ENCODE measurements at places on chromosomes 1 and 21.

- DNase-seq: no peak
Observed at GRCh38 chr21:45824546-45825215, 156.9 kb upstream of the COL6A1 start.

- DNase-seq: no peak
Observed at GRCh38 chr1:108080448-108080847, 115.5 kb upstream of the VAV3 start.

GRCh38 chr1:55172687-55173086 is 42.5 kb downstream of the USP24 start:
- DNase-seq: no peak

GRCh38 chr1:155794605-155795245 is 62.3 kb downstream of the GON4L start:
- no peak for DNase-seq

- no peak for DNase-seq
Observed at GRCh38 chr1:116697548-116698243, 30.2 kb upstream of the IGSF3 start.

- DNase-seq: no peak
Observed at GRCh38 chr1:15246960-15247614, at the start of gene FHAD1. FHAD1 (plus strand) TSS chr1:15247223; CDS start chr1:15251785, 4,562 bp downstream.

DNA sequence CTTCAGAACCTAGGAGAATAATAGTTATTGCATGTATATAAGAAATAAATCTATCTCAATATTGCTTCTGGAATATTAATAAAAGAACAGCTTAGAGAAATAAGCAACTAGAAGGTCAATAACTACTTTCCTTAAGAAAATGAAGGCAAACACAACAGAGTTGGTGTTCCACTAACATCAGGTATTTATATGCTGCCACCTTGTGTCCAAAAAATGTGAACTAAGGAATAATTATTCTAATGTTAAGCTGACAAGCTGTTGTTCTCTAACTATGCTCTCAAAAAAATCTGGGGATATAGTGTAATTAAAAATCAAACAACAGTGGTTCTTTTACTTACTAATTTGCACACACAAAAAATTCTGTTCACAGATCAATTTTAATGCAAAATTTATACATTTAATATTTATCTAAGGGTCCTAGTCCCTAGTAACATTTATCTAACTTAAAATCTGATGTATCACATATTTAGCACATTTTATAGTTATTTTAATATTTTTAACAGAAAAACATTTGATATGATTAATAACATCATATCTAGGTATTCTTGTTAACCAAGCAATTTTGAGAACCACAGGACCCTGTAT is 39.6 kb downstream of the UCHL5 start:
- DNase-seq: peak; percentile 87

- DNase-seq: peak; percentile 7
Observed at GRCh38 chr1:186330758-186331157, 44.3 kb downstream of the TPR start.

- no peak for DNase-seq
Observed at GRCh38 chr1:210650403-210650802, 321.7 kb downstream of the HHAT start.

DNA sequence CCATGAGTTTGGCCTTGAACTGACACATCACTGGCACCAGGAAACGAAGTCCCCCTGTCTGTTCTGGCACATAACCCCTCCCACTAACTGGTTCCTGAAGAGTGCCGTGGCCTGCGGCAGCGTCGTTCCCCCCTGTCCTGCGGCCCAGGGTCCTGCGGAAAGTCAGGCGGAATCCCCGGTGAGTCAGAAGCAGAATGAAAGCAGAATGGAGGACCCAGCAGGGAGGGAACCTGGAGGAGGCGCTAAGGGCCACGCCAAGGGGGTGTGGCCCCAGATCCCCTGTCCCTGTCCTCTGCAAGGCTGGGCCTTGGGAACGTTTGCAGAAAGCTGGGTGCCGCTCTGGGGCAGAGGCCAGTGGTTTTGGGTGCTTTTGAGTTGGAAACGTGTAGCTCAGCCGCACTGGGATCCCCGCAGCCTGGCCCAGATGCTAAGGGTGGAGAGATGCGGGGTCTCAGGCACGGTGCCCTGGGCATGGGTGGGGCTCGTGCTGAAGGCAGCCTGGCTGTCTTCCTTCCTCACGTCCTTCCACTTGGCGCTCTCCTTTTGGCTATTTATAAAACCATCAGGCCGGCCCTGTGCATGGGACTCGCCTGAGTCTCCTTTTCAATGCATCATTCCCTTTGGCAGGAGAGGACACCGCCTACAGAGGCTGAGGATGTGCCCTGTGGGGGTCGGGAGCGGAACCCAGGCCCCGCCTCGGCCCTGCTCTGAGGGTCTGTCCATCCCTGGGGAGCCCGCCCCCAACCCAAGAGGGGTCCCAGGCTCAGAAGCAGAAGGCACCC is 36.2 kb downstream of the TP73 start:
- DNase-seq: no peak

GRCh38 chr1:73901738-73902137 is 296.2 kb downstream of the LRRIQ3 start:
- DNase-seq: no peak

DNA sequence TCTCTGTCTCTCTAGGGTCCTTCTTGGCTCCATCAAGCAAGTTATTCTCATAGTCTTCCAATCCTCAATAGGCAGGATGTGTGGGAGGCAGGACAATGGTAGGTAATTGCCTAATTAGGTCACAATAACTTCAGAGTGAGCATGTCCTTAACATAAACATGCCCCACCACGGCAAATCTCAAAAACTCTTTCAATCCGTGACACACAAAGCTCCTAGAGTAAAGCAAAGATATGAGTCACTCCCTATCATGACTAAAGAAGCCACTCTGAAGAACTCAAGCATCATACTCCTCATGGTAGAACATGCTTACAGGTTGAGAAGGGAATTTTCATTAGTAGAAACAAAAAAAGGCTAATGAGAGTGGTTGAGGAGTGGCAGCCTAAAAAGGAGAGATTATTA is 4.9 kb downstream of the HAO2 start:
- no peak for DNase-seq

DNA sequence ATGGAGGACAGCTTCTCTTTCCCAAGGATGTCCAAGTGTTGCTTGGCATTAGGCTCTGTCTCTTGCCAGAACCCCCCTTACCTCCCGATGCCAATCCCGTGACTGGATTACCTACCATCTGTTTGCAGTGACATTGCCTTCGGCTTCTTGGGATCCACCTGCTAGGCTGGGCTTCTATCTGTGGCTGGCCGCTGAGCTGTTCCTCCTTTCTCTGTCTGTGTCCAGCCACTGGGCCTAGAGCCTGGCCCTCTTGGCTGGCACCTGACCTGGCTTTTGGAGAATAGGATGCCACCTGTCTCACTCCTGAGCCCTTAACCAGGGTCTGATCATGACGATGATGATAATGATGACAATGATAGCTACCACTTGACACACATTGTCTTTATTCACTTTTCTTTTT is 41.6 kb upstream of the STUM start:
- DNase-seq: no peak

DNA sequence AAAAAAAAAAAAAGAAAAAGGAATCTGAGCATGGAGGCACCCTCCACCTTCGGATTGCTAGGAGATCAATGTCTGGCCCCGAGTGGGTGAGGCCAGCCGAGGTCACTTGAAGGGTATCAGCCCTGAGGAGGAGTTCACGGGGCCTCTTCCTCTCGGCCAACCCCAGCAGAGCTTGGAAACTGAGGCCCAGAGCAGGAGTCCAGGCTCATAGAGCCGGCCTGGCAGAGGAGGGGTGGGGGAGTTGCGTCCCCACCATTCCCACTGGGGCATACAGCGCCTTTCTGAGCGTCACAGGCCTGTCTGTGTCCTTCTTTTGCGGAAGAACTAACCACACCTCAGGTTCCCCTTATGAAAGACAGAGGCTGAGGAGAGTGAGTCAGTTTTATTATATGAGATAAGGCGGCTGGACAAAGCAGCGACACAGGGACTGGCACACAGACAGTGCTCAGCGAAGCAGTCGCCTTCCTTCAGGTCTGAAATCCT is 17.1 kb upstream of the EPHA2 start:
- DNase-seq: peak; percentile 64

- DNase-seq: no peak
Observed at GRCh38 chr1:6373961-6374720, 19.4 kb downstream of the ACOT7 start.

GRCh38 chr1:16114527-16115467 is 41.1 kb downstream of the EPHA2 start:
- DNase-seq: no peak

DNA sequence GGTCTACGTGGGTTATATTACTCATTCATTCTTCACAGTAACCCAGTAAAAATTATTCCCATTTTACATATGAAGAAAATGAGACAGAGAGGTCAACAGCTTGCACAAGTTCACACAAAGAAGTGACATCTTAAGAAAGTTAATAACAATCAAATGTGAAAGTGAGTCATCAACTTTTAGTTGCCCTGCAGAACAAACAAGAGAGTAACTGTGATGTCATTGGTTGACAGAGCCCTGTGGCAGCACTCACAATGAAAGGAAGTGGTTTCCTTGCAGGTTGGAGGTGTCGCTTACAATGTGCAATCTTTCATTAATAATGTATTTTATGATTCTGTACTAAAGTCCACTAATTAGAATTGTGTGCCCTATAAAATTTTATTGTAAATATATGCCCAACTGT is 369.6 kb downstream of the RYR2 start:
- no peak for DNase-seq

GRCh38 chr1:226558036-226558650 is 9.6 kb downstream of the STUM start:
- DNase-seq: peak; percentile 91

DNA sequence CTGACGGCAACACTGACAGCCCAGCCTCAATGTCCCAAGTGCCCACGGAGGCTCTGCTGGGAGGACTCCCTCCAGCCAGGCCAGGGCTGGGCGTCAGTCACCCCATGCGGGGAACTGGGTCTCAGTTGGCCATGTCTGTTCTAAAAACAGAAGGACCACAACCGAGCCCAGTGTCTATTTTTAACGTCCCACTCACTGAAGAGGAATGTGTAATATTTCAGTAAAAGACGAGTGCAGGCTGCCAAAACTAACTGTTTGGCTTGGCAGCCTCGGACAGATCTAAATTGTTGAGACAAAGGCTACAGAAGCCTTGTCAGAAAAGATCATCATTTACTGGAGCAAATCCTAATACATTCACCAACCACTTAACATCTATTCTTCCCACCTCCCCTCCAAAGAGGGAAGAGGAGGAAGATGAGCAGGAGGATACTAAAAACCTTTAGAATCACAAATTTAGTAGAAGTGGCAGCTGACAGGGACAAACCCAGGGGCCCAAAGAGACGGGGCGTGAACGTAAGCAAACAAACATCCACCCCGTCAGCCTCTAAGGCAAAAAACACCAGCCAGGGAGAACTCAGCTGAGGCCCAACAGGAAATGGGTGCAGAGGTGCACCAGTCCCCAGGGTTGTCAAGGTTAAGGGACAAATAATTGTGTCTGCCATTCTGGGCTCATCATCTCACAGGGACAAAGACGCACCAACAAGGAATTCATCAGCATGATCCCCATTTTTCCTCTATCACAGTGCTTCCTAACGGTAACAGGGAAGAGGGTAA is 18.7 kb downstream of the C1orf198 start:
- DNase-seq: no peak

- DNase-seq: no peak
Observed at GRCh38 chr21:44439211-44439600, 16.1 kb upstream of the LRRC3 start.

GRCh38 chr1:117267232-117267774 is 56.6 kb upstream of the VTCN1 start:
- DNase-seq: no peak

GRCh38 chr1:116886291-116886878 is 23.3 kb upstream of the PTGFRN start:
- no peak for DNase-seq

DNA sequence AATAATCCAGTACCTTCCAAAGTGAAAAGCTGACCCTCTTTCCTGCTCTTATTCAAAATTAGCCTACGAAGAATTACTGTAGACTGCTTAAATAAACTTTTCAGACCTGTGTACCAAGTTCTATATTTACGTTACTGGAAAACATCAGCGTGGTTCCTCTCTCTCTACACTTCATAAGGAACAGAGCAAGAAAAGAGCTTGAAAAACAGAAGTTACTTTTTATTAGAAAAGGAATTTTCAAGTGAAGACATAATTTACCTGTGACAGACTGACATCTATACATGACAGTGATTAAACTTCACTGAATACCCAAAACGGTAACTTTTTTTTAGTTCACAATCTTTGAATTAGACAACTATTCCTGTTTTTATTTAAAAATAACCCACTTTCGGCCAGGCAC is 2.7 kb downstream of the ENAH start:
- DNase-seq: no peak

DNA sequence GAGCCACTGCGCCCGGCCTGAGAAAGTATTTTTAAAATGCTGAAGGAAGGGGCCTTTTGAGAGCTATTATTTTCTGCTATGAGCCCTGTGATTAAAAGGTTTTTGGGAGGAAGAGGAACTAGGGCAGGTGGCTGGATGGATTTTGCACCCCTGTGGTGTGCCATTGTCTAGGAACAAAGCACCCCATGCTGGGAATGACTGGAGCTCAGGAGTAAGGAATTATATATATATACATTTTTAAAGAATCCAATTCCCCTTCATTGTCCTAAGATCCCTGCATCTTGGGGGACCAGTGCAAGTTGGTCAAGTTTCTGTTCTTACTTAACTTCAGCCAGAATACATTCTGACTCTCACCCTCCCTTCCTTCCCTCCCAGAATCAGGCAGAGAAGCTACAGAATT is 91.6 kb downstream of the ZNF648 start:
- no peak for DNase-seq

GRCh38 chr1:240613356-240614142 is 1.6 kb upstream of the GREM2 start:
- no peak for DNase-seq

GRCh38 chr1:143699115-143699514 is 272.7 kb downstream of the FAM72C start:
- DNase-seq: peak; percentile 42

- DNase-seq: no peak
Observed at GRCh38 chr1:200226969-200227303, 182.9 kb downstream of the ZNF281 start.

- DNase-seq: no peak
Observed at GRCh38 chr1:214830941-214831340, 227.9 kb downstream of the CENPF start.

DNA sequence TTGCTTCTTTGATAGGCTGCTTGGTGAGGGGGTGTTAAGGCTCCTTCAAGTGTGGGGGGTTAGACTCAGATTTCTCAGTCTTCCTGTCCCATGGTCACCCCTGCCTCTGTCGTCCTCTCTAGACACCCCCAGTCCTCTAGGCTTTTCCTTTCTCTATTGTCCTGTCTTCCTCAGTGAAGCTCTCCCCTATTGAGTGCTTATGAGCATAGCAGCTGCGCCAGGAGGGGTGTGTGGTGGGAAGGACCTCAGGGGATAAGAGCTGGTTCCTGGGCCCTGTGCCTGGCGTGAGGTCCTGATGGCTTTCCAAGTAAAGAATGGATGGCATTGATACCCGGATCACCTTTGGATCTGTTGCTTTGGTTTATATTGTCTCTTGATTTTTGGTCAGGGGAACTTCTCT is 69.1 kb downstream of the DIP2A start:
- DNase-seq: no peak

- DNase-seq: no peak
Observed at GRCh38 chr1:89615676-89616598, 17.0 kb upstream of the LRRC8C start.
